Stimulated activated CD8-positive, alpha-beta memory T cell treated with anti-CD3 and anti-CD28 coated beads, Interleukin-15, amount 100 ng/mL, for 48 hours (primary cell): ENCODE measurements at places on chromosomes 1 and 21.

- no peak for DNase-seq
Measured at GRCh38 chr1:187262731-187263130, 434.0 kb downstream of the PLA2G4A start.

DNA sequence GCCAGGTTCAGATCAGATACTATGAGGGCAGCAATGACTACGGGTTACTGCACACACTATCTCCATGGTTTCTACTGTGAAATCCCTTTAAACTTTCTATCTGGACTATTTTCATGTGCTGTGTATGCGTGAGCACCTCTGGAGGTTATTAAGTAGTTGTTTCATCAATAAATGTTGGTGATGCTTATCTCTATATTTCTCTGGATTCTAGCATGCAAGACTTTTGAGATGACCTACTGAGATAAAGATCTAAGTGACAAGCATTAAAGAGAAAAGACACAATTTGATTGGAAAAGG, 194.0 kb downstream of the NRIP1 start:
- no peak for DNase-seq

DNA sequence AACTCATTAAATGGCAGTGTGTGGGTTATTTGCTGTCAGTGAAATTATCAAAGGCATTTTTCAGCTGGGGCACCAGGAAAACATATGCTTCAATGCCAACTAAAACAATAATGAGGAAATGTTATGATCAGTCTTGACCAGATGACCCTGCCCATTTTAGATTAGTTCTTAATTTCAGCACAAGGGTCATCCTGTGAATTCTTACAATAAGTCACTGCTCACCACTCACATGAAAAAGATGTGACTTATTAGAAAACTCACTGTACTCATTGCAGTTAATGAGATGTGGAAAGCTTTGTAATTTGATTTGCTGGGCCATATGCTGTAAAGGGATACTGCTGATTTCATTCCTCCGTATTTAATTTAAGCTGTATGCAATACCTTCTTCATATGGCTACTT, 178.5 kb upstream of the LMO4 start:
- no peak for DNase-seq

- peak; percentile 17 for DNase-seq
Measured at GRCh38 chr1:185338719-185339622, 21.9 kb upstream of the IVNS1ABP start.

DNA sequence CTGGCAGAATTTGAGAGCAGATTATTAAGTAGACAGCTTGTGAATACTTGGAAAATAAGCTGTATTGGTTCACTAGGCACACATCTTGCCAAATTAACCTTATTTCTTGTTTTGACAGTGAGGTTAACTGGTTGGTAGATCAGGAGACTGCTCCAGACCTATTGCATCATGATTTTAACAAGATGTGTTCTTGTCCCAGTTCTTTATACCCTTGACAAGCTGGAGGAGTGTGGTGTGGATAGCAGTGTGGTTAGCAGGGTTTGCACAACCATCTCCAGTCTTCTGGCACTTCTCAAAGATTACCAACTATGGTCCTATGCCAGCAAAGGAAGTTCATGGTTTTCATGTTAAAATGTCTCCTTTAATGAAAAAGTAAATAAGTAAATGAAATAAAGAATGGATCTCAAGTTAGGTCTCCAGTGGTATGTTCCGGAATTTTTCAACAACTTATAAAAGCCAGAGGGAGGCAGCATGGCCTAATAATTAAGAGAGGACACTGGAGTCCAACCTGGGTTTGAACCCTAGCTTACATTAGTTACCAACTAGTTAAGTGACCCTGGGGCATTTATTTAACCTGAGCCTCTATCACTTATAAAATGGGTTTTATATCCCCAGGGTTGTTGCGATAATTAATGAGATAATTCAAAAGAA, 34.1 kb downstream of the DDX20 start:
- DNase-seq: no peak

- DNase-seq: no peak
Measured at GRCh38 chr1:235158680-235159079, 2.4 kb downstream of the RBM34 start.

- no peak for DNase-seq
Measured at GRCh38 chr1:114153261-114154145, at the start of gene SYT6. Gene SYT6, minus strand, starts transcription at chr1:114153869. Its CDS starts 97 bp downstream, at chr1:114153772.

- DNase-seq: no peak
Measured at GRCh38 chr21:22544747-22545146, 1546.5 kb downstream of the NCAM2 start.

- no peak for DNase-seq
Measured at GRCh38 chr1:51313961-51314777, 16.2 kb downstream of the TTC39A start.

DNA sequence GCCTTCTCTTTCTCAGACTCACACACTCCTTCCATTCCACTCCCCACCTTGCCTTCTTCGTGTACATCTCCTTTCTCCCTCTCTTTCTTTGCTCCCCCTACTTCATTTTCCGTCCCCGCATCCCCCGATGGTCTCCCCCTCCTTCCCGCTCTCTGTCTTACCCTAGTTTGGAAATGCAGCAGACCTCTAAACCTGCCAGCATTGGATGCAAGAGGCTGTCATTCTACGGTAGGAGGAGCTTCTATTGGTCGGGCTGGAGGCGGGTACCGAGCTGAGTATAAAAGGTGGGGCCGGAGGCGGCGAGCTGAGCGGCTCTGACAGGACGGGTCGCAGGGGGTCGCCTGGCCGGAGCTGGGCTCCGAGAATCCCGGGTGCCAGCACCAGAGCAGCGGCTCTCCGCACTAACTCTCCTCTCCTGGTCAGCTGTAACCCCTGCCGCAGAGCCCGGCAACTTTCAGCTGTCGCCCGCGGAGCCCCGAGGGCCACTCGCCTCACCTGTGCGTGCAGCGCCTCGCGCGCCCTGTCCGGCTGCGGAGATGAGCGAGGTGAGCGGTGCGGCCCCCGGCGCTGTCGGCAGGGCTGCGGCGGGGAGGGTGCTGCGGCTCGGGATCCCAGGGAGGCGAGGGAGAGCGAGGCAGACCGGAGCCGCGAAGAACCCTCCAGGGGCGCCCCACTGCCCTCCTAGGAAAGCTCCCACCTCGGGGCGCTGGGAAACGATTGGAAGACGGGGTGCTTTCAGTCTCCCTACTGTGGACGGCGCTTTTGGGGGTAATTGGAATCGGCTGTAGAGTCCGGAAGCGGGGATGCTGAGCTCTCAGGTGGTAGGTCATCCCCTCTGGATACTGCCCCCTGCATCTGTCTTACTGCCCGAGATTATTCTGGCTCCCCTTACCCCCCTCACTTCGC, at the start of gene PCP4L1:
PCP4L1 (plus strand) TSS at position 307 of the 906 bp plus-strand sequence; CDS start at position 537, 230 bp downstream.
- peak; percentile 26 for DNase-seq

- no peak for DNase-seq
Measured at GRCh38 chr1:167105271-167106118, 11.6 kb downstream of the STYXL2 start.
